ENCODE measurements at places on chromosomes 16 and 17.

GRCh38 chr17:44438636-44439035 lies 49.2 kb upstream of the ITGA2B start:
- DNase-seq: no peak

DNA sequence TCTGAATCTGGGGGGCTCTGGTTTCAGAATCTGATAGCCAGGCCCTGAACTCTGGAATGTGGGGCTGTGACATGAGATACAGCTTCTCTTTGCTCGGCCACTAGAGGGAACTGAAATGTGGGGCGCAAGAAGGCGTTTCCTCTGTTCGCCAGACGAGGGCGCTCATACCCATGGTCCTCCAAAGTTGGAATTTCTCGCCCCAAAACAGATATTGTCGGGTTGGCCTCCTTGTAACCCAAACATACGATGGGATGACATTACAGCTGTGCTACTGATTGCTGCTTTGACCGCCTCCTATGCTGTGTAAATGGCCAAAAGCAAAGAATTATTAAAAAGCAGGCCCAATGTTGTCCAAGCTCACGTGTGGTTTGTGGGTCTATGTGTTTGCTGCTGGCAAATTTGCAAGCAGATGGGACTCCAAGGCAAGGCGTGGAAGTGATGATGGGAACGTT lies 13.1 kb upstream of the MSI2 start:
- DNase-seq: peak; percentile 80

GRCh38 chr16:78675951-78676792 lies 576.7 kb downstream of the WWOX start:
- no peak for DNase-seq

DNA sequence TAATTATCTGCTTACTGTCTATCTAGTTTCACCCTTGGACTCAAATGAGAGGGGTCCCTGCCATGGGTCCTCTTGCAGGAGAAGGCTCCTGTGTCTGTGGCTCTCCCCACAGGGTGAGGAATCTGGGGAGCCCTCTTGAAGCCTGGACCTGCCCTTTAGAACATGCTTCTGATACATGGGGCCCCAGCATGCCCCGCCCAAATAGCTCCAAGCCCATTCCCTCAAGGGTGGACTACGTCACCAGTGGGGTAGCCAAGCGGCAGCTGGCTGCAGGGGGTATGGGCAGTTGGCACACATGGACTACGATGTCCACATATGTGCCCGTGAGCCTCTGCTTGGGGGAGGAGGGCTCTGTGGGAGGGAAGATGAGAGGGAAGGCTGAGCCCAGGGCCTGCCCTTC lies 39.3 kb downstream of the ARHGAP27 start:
- DNase-seq: no peak

DNA sequence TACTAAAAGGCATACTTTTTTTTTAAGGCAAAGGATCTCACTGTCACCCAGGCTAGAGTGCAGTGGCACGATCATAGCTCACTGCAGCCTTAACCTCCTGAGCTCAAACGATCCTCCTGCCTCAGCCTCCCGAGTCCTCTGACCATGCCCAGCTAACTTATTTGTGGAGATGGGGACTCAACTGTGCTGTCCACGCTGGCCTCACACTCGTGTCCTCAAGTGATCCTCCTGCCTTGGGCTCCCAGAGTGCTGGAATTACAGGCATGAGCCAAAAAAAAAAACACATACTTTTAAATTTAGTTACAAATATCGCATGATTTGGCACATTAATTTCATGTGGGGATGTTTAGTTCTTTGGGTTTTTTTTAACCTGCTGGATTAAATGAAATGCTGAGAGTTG lies 207.7 kb upstream of the CHMP6 start:
- DNase-seq: no peak

- peak; percentile 90 for DNase-seq
Observed at GRCh38 chr17:6374761-6375312, 60.1 kb downstream of the AIPL1 start.

DNA sequence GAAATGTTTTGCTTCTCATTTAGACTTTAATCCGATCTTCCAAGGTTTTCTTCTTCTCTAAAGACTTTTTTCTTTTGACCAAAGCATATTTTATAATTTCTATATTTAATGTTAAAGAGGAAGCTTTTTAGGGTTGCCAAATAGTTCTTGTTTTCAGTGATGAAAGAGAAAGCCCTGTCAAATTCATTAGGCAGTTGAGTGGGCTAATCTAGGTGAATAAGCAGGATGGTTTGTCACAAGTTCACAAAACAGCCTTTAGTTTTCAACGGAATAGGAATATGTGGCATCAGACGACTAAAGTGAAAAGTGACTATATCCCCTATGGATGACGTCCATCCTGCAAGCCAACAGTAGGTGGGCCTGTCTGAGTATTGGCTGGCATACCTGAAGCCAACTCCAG lies 118.8 kb downstream of the NLK start:
- DNase-seq: no peak

DNA sequence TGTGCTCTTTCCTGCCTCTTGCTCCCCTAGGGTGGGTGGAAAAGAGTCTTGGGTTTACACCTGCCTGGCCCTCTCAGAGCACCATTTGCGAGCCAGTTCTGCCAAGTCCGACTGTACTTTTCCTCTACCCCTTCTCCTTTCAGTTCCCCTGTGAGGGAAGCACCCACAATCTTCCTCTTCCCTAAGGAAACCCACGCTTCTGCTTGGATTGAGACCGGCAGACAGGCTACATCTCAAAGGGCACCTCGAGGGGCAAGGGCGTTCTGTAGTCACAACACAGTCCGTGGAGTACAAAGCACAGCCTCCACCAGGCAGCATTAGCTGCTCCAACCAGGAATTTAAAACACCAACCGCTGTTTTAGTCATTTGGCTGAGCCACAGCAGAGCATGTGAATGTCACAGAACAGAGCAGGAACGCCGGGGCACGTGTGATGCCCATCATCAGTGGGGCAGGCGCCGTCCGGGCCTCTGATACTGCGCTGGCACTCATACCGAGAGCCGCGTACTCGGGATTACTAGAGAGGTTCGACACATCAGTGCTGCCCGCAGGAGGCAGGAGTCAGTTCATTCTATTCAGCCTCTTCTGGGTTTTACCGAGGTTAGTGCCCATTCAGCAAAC lies 13.7 kb upstream of the MNT start:
- no peak for DNase-seq

GRCh38 chr17:21382560-21383495 lies 6.7 kb downstream of the KCNJ12 start:
- DNase-seq: no peak

- no peak for DNase-seq
Observed at GRCh38 chr16:85524365-85524629, 88.8 kb upstream of the GSE1 start.

DNA sequence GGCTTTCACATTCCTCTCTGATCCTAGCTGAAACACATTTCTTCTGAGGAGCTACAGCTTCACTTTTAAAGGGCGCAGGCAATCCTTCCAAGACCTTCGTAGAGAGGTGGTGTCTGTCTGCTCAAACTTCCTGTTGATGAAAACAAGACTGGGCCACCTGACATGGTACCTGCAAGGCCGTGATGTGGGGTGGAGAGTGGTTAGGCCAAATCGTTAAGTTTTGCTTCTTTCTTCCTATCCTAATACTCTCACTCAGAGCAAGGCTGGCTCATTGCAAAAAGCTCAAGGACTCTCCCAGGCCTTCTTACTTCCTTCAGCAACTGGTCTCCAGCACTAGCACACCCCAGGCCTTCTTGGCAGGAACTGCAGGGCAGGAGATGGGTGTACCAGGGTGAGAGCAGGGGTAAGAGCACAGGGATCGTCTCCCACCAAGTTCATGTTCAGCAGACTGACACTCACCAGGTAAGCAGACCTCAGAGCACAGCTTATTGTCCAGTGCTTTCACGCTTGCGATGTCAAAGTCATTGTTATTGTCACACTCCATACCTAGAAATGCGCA lies 10.9 kb upstream of the FOXJ1 start:
- no peak for DNase-seq

- no peak for DNase-seq
Observed at GRCh38 chr16:13127144-13127543, 225.7 kb downstream of the SHISA9 start.

- peak; percentile 56 for DNase-seq
Observed at GRCh38 chr16:64121473-64121872, 1000.4 kb downstream of the CDH11 start.

GRCh38 chr17:15048381-15048780 lies 216.7 kb downstream of the PMP22 start:
- DNase-seq: peak; percentile 4

DNA sequence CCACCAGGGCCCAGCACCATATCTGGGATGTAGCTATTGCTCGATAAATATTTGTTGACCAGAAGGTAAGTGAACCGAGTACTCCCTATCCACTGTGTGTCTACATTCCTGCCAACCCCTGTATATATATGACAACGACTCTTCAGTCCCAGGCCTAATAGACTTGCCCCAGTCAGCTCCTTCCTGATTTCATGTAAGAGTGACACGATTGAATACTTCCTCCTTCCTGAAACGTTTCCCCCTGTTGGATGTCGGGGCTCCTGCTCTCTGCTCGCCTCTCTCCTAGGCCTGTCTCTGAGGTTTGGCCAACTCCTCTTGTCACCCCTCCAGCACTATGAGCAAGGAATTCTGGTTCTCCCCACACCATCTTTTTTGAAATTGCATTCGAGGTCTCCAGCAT lies 178.9 kb downstream of the PRKCA start:
- DNase-seq: no peak

GRCh38 chr16:72400257-72401083 lies 228.5 kb upstream of the PMFBP1 start:
- peak; percentile 67 for DNase-seq

DNA sequence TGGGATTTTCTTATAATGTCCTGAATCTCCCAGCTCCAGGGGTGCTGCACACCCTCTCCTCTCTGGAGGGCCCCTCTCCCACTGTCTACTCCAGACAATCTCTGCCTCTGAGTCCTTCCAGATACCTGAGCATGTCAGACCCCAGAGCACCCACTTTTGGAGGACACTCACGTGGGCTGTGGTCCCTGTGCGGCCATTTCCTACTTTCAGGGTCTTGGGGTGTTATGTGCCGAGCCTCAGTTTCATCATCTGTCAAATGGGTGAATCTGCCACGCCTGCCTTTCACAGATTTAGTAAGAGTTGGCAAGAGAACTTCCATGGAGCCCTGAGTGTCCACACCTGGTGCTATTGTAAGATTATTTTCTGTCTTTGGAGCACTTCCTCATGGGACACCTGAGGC lies 3.7 kb upstream of the FOXL1 start:
- DNase-seq: no peak

GRCh38 chr16:79601931-79602627 lies 1.5 kb upstream of the MAF start:
- DNase-seq: peak; percentile 49

GRCh38 chr16:78524066-78524595 lies 424.7 kb downstream of the WWOX start:
- DNase-seq: no peak

GRCh38 chr17:75133001-75133400 lies 1.5 kb upstream of the NT5C start:
- no peak for DNase-seq

DNA sequence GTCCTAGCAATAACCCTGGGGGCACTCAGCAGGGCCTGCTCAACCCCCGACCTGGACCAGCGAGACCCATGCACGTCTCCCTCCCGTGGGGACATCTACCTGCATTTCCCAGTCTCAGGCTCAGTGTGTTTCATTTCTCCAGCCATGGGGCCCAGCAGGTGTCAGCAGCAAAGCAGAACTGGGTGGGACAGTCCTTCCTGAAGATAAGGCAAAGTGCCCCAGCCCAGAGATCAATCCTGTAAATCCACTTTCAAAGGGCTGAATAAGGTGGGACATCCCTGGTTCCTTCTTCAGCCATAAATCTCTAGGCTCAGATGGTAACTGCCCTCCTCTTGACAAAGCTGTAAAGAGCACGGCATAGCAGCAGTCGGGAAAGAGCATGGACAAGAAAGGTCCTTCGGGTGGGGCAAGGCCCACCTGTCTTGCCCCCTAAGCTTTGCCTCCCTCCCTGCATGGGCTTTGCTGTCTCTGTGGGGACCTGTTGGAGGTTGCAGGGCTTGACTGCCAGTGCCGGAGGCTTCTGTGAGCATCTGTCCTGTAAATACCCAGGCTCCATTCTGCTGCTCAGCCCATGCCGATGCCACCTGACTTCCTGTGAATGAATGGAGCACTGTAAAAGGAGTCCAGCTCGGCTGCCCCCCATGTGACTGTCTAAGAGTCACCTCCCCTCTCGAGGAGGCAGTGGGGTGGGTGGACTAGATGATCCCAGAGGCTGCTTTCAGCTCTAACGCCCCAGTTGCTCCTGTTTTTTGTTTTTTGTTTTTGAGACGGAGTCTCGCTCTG lies 84.8 kb upstream of the TBC1D3K start:
- no peak for DNase-seq

DNA sequence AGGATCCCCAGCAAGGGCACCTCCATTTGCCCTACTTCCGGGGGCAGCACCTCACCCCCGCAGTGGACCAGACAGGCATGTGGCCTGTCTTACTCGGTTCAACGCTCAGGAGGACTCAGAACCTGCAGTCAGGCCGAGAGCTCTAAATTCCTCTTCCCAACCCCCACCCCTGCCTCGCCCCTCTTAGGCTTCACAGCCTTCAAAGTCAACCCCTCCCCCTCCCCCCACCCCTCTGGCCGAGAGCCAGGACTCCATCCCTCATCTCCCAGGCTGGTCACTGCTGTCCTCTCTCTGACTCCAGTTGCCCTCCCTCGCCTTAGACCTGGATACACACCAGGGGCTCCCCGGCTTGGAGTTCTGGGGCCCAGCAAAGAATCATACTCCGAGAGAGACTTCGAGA lies 8.1 kb upstream of the HS3ST6 start:
- no peak for DNase-seq

GRCh38 chr16:85125570-85126393 lies 13.5 kb upstream of the CIBAR2 start:
- no peak for DNase-seq

- DNase-seq: peak; percentile 86
Observed at GRCh38 chr17:48961516-48962233, 6.7 kb downstream of the GIP start.

DNA sequence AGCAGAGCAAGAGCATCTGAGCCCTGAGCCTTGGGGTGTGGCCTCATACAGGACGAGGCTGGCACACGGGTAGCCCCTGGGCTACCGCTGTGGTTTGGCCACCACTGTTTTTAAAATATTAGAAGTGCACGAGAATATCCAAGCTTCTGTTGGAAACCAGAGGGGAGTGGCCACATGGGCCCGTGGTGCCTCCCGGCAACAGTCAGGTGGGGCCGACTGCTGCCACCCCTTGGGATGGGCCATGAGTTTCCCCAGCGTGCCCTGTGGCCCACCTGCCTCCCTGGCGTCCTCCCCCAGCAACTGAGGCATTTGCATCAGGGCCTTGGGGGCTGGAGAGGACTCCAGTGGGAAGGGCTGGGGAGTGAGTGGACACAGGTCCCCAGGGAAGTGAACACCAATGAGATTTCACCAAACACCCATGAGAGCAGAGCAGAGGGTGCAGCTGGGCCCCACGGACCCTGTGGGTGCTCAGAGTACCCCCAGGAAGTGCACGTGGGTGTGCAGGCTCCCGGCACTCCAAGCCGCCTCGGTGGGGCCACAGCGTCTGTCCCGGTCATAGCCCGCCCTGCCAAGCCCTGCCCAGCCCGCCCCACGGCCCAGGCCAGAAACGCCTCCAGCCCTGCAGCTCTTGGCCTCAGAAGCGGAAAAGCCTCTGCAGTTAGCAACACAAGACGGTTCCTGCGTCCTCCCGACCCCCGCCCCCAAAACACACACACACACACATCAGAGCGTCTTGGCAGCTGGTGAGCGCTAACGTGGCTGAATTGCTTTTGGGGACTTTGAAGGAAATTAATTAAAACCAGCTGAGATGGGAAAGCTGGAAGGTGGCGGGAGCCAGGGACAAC lies 22.7 kb downstream of the ZNF469 start:
- DNase-seq: no peak

GRCh38 chr16:35516551-35516950 lies 2057.1 kb downstream of the TP53TG3F start:
- DNase-seq: no peak
